ENCODE measurements at places on chromosomes 1 and 21. TPM values are rescaled to one million over a fixed set of nuclear protein-coding genes. Genes with fewer than 3 reads are reported as not detected.

DNA sequence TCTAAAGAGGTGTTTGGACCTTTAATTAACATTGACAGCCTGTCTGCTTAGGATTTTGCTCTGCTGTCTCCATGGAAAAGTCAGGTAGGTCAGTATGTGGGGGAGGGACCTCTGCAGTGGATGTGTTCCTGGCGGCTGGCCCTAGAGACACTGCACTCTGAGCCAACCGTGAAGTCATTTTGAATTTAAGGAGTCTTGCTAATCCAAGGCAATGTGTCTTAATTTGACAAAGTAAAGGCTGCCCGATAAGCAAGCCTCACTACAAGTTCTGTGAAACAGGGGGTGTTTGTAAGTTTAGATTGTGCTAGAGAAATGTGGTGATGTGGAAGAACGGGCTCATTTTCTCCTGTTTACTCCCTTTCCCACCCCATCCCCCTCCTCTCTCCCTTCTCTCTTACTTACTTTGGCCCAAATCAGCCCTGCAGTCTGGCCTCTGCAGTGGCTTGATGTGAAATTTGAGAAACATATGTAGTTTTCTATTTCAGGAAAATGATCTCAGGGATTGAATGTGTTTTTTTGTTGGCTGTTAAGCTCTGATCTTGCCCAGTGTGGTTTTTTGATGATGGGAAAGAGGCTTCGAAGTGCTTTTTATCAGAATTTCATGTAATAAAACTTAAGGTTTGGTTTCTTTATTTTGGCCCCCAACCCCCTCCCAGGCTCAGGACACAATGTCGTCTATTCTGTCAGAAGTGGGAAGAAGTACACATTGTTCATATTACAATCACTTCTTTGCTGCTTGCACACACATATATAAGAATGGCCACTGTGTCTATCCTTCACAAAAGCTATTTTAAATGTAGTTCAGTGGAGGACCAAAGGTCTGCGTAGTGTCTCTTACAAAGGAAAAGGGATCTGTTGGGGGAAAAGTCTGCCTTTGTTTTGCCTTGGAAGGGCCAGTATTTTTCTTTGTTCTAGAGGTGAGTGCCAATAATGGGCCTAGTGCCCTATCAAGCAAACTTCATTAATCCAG, 96.6 kb downstream of the FGGY start:
- peak; percentile 79 for DNase-seq

DNA sequence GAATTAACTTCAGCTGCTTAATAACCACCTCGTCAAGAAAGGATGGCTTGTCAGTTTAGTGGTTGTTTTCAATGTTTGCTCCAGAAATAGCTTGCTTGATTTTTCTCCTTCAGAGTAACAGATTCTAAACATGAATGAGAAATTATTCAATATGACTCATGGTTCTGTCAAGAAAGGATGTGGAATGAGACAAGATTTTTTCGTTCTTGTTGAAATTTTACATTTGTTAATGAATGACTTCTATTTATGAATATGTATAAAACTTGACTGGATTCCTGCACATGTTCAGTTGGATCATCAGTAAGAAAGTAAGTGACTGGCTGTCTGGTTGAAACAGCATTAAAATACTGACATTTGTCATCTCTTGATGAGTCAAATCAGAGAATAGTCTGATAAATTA, 38.3 kb downstream of the IFI44 start:
- DNase-seq: peak; percentile 38

DNA sequence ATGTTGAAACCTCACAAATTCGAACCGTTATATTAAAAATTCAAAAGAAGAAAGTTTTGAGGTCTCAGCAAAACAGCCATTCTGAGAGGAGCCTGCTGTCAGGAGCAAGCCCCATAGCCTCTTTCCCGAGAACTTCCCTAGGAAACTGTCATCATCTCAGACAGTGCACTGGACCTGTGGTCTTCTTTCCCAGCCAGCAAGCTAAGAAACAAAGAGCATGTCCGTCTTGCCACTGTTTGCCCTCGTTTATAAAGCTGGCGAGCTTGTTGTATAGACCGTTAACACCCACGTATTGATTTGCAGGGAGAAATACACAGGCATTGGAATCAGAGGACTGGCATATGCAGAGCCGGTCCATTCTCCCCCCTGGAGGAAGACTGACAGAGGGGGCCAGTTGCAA, 407.0 kb downstream of the NPHP4 start:
- DNase-seq: no peak

The CPLANE2 gene
- 16.5 TPM for total RNA-seq

The LHX8 gene
- not detected for total RNA-seq

Measured in GM23248 (cell line).